GM13976 (cell line): ENCODE measurements at places on chromosomes 11 and 22.

- DNase-seq: no peak
Measured at GRCh38 chr22:25120093-25120561, 79.5 kb upstream of the CRYBB3 start.

- peak; percentile 95 for DNase-seq
Measured at GRCh38 chr22:38051900-38052862, 5.0 kb upstream of the PICK1 start.

DNA sequence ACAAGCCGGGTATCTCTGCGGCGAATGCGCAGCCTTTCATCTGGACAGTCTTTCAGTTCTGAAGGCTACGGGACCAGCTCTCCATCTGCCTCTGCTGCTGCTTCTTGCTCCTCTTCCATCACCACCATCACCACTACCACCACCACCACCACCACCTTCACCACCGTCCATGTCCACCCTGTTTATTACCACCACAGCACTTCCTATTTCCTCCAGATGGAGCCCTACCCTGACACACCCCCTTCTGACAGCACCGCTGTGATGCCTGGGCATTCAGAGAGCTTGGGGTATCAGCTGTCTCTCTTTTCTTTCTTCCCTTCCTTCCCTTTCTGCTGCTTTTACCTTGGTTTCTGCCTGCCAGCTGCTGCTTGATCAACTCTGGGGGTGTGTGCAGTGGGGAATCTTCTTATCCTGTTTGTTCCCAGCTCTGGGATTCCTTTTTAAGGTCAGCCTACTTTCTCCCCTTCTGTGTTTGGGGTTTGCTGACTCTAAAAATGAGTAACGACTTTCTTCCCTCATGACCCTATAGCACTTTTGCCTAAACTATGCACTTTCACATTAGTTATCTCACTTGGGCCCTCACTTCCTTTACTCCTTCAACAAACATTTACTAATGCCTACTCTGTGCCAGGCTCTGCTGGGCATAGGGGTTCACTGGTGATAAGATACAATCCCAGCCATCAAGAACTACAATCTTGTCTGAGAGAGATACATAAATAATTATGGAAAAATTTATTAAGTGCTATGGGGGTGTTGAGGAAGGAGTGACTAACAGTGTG is 7.8 kb upstream of the RRM1 start:
- no peak for DNase-seq

GRCh38 chr11:36107547-36107946 is 163.7 kb downstream of the LDLRAD3 start:
- no peak for DNase-seq

DNA sequence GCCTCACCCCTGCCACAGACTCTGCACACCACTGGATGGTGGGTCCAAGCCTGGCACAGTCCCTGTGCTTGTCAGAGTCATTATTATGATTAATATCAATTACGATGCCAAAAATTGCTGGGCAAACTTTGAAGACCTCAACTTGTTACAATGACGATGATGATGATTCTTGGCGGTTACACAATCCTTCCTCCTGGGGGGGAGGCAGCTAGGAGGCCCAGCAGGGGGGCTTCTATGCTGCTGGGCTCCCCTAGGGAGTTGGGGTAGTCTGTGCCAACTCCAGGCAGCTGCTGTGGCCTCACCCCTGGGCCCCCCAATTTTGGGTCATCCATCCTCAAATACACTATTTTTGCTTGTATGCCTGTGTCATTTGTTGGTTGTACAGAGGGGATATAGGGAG is 12.0 kb downstream of the SLC35E4 start:
- no peak for DNase-seq

DNA sequence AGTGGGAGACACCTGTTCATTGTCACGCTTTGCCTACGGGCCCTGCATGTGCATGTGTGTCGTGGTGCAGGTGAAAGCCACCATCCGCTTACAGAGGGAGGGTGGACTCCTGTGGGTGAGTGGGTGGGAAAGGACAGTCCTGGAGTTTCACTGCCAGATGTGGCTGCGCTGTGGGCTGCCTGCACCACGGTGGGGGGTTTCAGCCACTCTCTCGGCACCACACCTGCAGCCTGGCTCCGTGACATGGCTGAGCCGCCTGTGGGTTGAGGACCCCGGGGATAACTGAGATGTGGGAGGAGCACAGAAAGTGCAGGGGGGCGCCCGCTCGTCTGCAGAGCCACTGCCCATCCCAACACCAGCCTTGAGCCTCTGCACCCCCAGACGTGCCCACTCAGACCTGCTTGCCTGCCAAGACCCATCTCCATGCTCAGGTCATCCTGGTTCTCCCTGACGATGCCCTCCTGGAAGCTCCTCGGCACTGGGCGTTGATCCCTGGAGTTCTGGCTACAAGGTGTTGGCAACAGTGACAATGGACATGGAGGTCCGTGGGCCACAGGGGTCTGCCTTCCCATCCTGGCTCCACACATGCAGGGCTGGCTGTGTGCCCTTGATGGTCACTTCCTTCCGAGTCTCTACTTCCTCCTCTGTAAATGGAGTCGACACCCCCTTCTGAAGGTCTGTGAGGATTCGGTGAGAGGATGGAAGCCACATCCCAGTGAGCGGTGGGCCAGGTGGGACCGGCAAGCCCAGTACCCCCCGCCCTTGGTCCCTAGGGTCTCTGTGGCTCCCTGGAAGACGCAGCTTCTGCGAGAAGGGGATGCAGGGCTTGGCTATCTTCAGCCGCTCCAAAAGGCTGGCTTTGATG is 1007.0 kb downstream of the BRD1 start:
- DNase-seq: no peak

DNA sequence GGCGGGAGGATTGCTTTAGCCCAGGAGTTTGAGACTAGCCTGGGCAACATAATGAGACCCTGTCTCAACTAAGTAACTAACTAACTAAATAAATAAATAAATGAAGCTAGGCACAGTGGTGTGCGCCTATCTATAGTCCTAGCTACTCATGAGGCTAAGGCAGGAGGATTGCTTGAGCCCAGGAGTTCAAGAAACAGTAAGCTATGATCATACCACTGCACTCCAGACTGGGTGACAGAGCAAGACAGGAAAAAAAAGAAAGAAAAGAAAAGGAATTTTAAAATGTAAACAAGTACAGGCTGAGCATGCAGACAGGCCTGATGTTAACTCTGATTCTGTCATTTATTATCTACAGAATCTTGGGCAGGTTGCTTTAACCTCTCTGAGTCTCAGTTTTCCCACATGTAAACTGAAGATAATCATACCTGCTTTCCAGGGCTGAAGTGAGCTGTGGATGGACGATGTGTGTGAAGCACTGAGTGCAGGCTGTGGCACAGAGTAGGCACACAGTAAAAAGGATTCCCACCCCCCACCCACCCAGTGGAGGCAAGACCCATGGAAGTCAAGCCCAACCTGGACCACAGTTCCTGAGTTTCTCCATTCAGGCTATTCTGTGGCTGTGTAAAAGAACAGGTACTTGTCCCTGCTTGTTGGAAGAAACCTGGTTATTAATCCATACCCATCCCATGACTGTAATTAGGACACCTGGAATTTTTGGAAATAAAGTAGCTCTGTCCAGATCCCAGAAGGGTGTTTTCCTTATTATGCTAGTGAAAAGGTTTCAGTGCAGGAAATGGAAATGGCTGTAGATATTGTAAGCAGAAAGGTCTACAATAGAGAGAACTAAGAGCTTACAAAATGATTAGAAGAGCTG is 18.7 kb upstream of the SCUBE2 start:
- no peak for DNase-seq

DNA sequence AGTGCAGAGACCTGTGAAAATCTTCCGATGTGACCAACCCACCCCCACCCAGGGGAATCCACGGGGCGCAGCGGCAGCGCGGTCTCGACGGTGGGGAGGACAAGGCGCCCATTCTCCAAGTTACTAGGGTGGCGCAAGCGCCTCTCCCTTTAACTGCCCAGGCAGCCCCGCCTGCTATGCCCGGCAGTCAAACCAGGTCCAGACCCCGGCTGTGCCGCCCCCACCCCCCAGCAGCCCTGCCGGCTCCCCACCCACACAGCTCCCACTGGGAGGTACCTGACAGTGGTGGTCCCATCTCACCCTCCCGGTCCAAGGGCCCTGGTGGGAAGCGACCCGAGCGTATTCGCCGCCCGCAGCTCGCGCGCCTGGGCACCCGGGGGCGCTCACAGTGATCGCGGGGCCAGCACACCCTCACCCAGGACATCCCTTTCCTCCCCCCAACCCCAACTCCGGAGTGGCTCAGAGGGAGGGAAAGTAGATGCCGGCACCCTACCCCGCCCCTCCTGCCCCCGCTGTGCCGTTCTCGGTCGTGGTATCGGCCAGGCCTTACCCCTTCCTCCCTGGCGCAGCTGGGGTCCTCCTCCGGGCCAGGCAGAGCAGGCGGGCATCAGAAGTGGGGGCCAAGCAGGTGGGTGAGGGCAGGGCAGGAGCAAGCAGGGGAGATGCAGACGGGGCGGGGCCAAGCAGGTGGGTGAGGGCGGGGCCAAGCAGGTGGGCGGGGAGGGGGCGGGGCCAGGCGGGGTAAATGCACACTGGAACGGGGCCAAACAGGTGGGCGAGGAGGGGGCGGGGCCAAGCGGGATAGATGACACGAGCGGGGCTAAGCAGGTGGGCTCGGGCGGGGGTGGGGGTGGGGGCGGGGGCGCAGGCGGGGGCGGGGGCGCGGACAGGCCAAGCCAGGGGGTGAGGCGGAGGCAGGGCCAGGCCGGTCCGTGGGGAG is at the start of gene TRPM5:
TSS of gene TRPM5 (minus strand) at position 634 of the 940 bp plus-strand sequence. CDS start 21,478 bp downstream, outside the sequence.
- no peak for DNase-seq

GRCh38 chr11:15885854-15886253 is 470.5 kb downstream of the SOX6 start:
- no peak for DNase-seq

- no peak for DNase-seq
Measured at GRCh38 chr11:35419184-35419829, at the start of gene SLC1A2. TSS of gene SLC1A2 (minus strand) at chr11:35419558. CDS start at chr11:35418966, 592 bp downstream.
